ENCODE measurements at places on chromosomes 4 and X. TPM values are rescaled to one million over a fixed set of nuclear protein-coding genes. Genes with fewer than 3 reads are reported as not detected.

GRCh38 chrX:24423960-24424359 is 41.1 kb upstream of the PDK3 start:
- DNase-seq = no peak

- DNase-seq = no peak
These were observed 104.0 kb downstream of the TMA16 start for GRCh38 chr4:163598489-163598888.

DNA sequence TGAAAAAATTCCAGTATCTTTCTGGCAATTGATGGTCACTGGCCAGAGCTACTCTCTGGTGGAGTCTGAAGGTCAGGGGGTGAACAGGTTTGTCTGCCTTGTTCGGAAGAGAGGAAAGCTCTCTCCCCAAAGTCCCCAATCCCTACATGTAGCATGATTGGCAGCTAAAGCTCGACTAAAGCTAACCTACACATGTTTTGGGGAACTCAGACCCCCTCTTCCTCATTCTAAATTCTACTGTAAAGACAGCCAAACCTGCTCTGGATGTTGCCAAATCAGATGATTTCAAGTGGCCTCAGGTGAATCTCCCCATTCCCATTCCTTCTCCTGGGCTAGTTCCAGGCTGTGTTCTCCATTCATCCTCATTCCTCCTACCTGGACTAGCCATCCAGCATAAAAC is 84.1 kb downstream of the MSN start:
- DNase-seq = no peak

The ITM2A gene
- 42.2 TPM for total RNA-seq

The LRIT3 gene
- 0.65 TPM for total RNA-seq

The LIMCH1 gene
- total RNA-seq = 95.9 TPM

The EVC2 gene
- 6.1 TPM for total RNA-seq

Data from ureter (tissue), 1 donor.